ENCODE measurements at places on chromosomes 4 and X.

DNA sequence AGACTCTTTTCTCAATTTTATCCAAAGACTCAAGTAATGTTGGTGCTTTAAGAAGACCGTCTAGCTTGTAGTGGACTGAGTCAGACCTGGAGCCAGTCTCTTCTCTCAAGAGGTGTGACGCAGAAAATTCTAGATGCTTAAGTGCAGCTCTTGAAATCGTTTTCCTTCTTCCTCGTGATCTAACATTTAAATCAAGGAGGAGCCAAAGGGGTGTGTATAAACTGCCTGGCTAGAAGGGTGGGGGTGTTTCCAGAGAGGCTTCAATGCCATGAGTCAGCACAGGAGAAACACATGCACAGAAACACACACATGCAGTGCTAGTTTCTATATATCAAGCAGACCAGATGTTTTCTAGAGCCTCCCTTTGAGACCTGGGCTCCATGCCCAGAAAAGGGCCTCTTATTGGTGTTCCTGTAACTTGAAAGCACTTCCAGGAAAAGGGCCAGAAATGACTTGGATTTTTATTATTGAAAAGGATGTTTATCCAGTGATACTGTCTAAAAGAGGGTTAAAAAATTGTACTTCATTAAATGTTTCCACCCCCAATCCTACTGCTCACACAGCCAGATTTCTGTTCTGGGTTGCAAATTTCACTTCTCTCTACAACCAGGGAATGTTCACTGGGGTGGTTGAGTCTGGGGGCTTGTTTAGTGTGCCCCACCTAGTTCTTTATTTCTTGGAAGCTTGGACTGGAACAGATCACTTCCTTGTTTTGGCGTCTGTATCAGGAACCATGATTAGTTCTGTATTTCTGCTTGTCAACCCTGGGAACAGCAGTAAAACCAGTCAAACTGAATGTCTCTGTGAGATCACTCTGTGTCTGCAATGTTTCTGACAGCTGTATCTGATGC lies at the start of gene CLIC2:
TSS of gene CLIC2 (minus strand) at position 129 of the 851 bp plus-strand sequence. CDS start 187 bp downstream, outside the sequence.
- DNase-seq: peak; percentile 67

DNA sequence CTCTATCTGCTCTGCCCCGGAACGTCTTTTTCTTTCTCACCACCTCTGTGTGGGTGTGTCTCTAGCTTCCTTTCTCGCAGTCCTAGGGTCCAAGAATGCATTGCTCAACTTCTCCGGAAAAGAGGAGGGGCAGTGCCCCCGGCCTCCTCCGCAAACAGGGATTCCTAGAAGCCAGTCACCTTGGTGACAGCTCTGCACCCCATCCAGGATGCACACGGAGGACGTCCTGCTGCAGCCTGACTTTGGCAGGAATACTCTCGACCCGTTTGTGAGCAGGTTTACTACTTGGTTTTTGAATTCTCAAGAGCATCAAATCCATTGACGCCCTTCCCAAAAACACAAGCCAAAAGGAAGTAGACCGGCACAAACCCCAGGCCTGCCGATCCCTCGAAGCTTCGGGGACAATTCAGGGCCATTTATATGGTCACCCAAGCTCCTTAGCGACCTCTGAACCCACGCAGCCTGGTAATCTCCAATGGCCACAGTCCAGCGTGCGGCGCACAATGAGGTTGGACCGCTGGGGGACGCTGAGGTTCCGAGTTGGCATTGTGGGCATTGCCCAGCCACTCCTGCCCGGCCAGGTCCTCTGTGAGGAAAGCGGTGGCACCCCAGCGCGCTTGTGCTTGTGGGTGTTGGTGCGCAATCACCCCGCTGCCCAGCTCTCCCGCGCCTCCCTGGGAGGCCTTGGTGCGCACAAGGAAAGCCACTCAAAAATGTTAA lies 9.8 kb downstream of the NKX3-2 start:
- no peak for DNase-seq

- DNase-seq: no peak
These were observed 310.5 kb downstream of the RAPGEF2 start for GRCh38 chr4:159413306-159413943.

- DNase-seq: no peak
These were observed 86.7 kb downstream of the PTTG2 start for GRCh38 chr4:38046727-38047489.

GRCh38 chrX:20361890-20362262 lies 95.2 kb upstream of the RPS6KA3 start:
- peak; percentile 79 for DNase-seq

DNA sequence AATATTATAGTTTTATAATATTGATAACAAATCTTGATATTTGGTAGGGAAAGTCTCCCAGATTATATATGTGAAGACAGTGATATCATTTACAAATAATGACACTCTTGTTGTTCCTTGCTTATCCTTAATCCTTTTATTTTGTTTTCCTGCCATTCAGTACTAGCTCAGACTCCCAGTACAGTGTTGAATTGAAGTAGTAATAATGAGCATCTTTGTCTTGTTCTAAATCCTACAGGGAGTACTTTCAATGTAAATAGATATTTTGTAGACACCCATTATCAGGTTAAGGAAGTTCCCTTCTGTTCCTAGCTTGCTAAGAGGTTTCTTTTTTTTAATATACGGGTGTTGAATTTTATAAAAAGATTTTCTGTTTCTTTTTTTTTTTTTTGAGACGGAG lies 33.0 kb downstream of the WWC2 start:
- no peak for DNase-seq

GRCh38 chr4:1676605-1677525 lies 7.2 kb downstream of the FAM53A start:
- no peak for DNase-seq

- no peak for DNase-seq
These were observed 837.4 kb downstream of the ADGRL3 start for GRCh38 chr4:62037571-62037970.

DNA sequence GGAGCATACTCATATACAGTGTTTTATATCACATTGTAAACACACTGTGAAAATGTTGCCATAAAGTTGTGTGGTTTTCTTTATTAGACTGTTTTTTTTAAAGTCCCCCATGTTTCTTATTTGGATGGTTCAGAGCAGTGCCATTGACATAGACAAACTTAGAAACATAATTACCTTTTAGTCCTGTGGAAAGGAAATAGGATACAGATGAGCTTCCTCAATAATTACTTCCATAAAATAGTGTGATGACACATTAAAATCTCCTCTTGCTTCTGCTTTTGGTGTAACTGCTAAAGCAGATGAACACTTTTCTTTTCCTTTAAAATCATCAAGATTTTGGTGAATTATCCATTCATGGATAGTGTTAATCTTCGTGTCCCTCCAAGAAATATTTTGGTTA lies 52.9 kb upstream of the LIMCH1 start:
- DNase-seq: no peak

DNA sequence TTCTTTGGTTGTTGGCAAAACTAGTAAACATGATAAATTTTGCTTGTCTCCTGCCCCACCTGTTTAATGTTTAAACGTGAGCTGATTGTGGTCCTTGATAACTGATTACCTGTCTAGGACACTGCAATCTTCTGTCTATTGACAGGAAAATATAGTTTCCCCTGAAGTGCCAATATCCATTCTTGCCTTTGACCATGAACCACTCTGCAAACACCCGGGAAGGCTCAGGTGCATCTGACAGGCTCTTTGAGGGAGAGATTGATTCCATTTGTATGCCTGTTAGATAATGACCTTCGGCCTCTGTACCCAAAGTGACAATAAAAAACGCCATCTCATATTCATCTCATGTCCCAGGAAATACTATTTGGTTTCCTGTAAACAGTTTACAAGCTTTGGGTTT lies 453.0 kb downstream of the CENPC start:
- no peak for DNase-seq
